Activated naive CD4-positive, alpha-beta T cell treated with anti-CD3 and anti-CD28 coated beads for 36 hours (primary cell): ENCODE measurements at places on chromosomes 2 and 18. TPM values are rescaled to one million over a fixed set of nuclear protein-coding genes. Genes with fewer than 3 reads are reported as not detected.

The BCL11A gene
- total RNA-seq = 0.67 TPM

The GKN1 gene
- not detected for total RNA-seq

The PARD3B gene
- 0.15 TPM for total RNA-seq

The COL3A1 gene
- not detected for total RNA-seq

The RNU2-63P gene
- total RNA-seq = 13.1 TPM

The MAT2A gene
- total RNA-seq = 221 TPM

The MAL gene
- 23.5 TPM for total RNA-seq

The SP140L gene
- 41.8 TPM for total RNA-seq

The SLC14A1 gene
- 0.26 TPM for total RNA-seq

The RAB6C gene
- total RNA-seq = not detected

GRCh38 chr2:43884689-43885088 lies 45.9 kb downstream of the ABCG8 start:
- H3K4me1 ChIP-seq = peaks cover 1% of the 10 kb centered on the region
- H3K27me3 ChIP-seq = no peaks in the 10 kb centered on the region
- no peak for DNase-seq
- no peak overlapping the region for H3K4me3 ChIP-seq

DNA sequence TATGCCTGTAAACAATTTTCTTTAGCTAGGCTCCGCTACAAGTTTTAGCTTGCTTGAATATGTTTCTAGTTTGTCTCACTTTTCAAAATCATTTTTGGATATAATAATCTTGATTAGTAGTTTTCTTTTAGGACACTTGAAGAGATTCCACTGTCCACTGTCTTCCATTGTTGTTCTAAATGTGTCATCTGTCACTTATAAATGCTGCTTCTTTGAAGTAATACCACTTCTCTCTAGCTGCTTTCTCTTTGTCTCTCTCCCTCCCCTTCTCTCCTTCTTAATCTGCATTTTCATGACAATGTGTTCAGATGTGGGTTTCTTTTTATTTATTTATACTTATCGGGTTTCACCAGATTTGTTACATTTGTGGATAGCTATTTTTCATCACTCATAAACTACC lies 73.7 kb upstream of the DPP10 start:
- no peaks in the 10 kb centered on the region for H3K4me1 ChIP-seq
- no peak overlapping the region for H3K4me3 ChIP-seq
- no peaks in the 10 kb centered on the region for H3K36me3 ChIP-seq
- no peak for DNase-seq
- H3K27me3 ChIP-seq = no peaks in the 10 kb centered on the region
- no peak overlapping the region for H3K27ac ChIP-seq

DNA sequence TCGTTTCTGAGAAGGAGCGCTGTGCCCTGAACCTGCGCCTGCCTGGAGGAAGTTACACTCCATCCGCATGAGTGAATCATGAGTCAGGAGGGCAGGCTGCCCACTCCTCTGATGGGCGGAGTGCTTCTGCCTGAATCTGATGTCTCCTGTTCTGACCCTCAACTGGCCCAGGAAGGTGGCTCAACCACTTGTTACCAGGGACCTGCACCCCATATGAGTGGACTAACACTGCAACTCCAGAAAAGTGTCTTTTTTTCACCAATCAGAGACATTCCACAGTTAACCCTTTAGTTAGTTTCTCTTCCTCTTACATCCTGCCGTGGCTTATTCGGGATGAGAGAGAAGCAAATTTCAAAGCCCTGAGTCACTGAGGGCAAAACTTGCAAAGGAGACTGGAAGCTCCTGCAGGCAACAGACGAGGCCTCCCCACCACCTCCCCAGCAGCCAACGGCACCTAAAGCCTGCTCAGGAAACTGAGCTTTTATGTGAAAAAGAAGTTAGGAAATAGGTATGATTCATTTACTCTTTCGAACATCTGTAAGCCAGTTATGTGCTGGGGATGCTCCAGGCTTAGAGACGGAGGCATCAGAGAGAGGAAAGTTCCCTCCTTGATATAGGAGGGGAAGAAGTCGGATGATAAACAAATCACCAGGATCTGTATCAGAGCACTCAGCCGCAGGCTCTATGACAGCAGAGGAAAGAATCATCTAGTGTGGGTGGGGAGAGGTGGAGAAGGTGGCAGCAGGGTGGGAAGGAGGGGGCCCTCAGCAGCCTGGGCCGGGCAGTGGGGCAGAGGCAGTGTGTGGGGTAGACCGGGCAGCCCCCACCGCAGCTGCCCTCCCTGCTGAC lies 30.9 kb downstream of the MBP start:
- H3K36me3 ChIP-seq = peaks cover 43% of the 10 kb centered on the region
- no peaks in the 10 kb centered on the region for H3K27me3 ChIP-seq
- H3K27ac ChIP-seq = peak overlapping the region; percentile 98
- peaks cover 92% of the 10 kb centered on the region for H3K4me1 ChIP-seq

DNA sequence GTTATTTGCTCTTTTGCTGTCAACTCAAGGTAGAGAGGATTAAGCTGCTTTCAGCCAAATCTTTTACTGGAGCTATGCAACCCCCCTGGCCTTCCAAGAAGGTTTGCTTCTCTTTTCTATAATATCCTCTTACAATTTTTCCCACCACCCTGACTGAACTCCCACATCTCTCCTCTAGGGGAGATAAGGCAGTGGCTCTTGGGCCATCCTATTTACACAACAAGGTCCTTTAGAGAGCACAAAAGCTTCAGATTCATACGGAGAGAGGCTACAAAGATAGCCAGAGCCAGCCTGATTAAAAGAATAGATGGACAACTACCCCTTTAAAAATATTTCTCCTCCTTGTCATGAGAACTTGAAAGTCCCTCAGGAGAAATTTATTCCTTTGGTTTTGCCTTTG lies 95.7 kb downstream of the TPGS2 start:
- H3K4me3 ChIP-seq = no peak overlapping the region
- H3K4me1 ChIP-seq = no peaks in the 10 kb centered on the region
- H3K27me3 ChIP-seq = peaks cover 4% of the 10 kb centered on the region
- DNase-seq = no peak

- DNase-seq = no peak
- H3K27me3 ChIP-seq = peaks cover 4% of the 10 kb centered on the region
- no peaks in the 10 kb centered on the region for H3K4me1 ChIP-seq
- no peaks in the 10 kb centered on the region for H3K36me3 ChIP-seq
Observed at GRCh38 chr2:232941912-232942594, 71.0 kb downstream of the NGEF start.

- peaks cover 19% of the 10 kb centered on the region for H3K4me1 ChIP-seq
- no peak overlapping the region for H3K27ac ChIP-seq
- no peaks in the 10 kb centered on the region for H3K36me3 ChIP-seq
- DNase-seq = no peak
- H3K27me3 ChIP-seq = no peaks in the 10 kb centered on the region
Observed at GRCh38 chr2:28380219-28380618, 12.4 kb upstream of the FOSL2 start.

DNA sequence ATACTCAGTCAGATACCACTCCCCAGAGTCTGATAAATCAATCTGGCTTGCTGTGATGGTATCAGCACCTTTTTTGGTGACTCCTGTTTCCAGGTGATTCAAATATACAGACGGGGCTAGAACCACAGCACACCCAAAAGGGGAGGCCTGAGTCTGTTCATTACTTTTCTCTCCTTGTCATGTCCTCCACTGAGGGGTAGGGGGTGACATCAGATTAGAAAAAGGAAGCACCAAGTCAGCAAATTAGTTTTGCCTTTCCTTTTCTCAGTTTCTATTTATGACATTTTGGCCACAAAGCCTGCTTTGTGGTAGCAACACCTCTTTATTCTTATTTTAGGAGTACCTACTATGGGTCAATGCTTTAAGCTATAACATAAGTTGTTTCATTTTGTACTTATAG lies 127.4 kb downstream of the CCDC102B start:
- H3K27me3 ChIP-seq = no peaks in the 10 kb centered on the region
- no peaks in the 10 kb centered on the region for H3K4me1 ChIP-seq
- H3K27ac ChIP-seq = no peak overlapping the region
- H3K36me3 ChIP-seq = no peaks in the 10 kb centered on the region

GRCh38 chr2:9288233-9288632 lies 81.6 kb downstream of the ASAP2 start:
- no peak for DNase-seq
- peaks cover 6% of the 10 kb centered on the region for H3K27me3 ChIP-seq
- H3K4me3 ChIP-seq = no peak overlapping the region
- no peak overlapping the region for H3K27ac ChIP-seq
- no peaks in the 10 kb centered on the region for H3K4me1 ChIP-seq

GRCh38 chr2:203453858-203454451 lies 81.1 kb downstream of the RAPH1 start:
- H3K4me3 ChIP-seq = no peak overlapping the region
- peaks cover 2% of the 10 kb centered on the region for H3K4me1 ChIP-seq
- no peaks in the 10 kb centered on the region for H3K27me3 ChIP-seq
- peaks cover 2% of the 10 kb centered on the region for H3K36me3 ChIP-seq

GRCh38 chr2:12363138-12363537 lies 353.6 kb upstream of the TRIB2 start:
- no peaks in the 10 kb centered on the region for H3K36me3 ChIP-seq
- H3K4me1 ChIP-seq = no peaks in the 10 kb centered on the region
- no peaks in the 10 kb centered on the region for H3K27me3 ChIP-seq
- H3K4me3 ChIP-seq = no peak overlapping the region

DNA sequence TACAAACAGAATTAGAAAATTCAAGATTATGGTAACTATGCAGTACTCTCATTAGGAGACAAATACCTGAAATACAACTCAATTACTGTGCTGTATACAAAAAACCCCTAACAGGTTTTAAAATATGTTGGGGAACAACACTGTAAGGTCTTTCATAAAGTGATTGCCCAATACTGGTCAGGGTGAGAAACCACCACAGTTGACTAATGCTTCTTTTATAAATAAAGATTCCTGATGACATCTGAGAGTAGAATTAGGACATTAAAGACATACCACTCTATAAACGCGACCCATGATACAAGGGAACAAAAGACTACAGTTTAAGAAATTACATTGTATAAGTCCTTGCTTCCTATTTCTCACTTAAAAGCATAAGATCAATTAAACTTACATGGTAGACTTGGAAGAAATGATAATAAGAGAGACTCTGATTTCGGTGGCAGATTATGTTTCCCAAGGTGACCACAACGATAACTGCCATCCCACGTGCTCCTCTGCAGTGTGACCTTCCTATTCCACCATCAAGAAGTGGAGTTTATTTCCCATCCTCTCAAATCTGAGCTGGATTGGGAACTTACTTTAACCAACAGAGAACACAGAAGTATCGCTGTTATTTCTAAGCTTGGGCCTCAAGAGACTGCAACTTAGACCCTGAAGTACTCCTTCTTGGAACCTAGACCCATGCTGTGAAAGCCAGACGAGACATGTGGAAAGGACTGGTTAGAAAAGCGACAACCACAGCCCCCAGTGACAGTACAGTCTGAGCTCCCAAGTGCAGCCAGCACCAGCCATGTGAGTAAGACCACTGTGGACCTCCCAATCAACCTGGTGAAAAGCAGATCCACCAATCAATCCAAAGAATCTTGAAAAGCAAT lies 52.3 kb downstream of the ZNF521 start:
- no peak overlapping the region for H3K27ac ChIP-seq
- peaks cover 2% of the 10 kb centered on the region for H3K27me3 ChIP-seq
- no peak for DNase-seq
- no peaks in the 10 kb centered on the region for H3K4me1 ChIP-seq
- no peaks in the 10 kb centered on the region for H3K36me3 ChIP-seq

GRCh38 chr2:156769802-156770201 lies 333.6 kb downstream of the GPD2 start:
- no peaks in the 10 kb centered on the region for H3K4me1 ChIP-seq
- no peak for DNase-seq
- H3K4me3 ChIP-seq = no peak overlapping the region
- H3K27ac ChIP-seq = no peak overlapping the region
- H3K27me3 ChIP-seq = no peaks in the 10 kb centered on the region

DNA sequence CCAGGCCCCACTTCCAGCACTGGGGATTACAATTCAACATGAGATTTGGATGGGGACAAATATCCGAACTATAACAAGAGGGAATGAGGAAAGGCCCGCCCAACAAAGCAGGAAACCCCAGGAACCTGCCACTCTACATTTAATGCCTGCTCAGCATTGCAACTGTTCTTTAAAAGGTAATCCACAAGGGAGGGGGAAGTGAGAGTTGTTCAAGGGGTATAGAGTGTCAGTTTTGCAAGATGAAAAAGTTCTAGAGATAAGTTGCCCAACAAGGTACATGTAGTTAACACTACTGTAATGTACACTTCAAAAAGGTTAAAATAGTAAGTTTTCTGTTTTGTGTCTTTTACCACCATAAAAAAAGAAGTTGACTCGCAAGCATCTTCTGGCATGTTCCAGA lies 137.6 kb downstream of the MBD2 start:
- H3K27me3 ChIP-seq = no peaks in the 10 kb centered on the region
- DNase-seq = no peak
- H3K4me1 ChIP-seq = peaks cover 15% of the 10 kb centered on the region
- peak overlapping the region; percentile 20 for H3K27ac ChIP-seq
- H3K4me3 ChIP-seq = no peak overlapping the region

DNA sequence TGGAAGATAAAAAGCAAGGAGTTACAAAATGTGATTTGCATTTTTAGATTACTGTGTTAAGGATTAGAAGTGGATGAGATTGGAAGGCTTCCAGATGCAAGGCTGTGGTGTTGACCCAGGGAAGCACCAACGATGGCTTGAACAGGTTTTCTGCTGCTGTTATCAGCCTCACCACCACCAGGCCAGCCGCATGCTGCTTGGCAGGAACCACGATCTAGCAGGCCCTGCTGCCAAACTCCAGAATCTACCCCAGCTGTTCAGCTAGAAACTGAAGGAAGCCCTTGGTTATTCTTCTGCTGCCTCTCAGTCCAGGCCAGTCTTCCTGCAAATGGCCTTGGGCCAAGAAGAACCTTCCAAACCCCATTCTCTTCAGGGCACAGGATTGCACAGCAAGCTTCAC lies 133.9 kb downstream of the MTCL1 start:
- no peak overlapping the region for H3K4me3 ChIP-seq
- H3K27me3 ChIP-seq = no peaks in the 10 kb centered on the region
- DNase-seq = no peak
- no peaks in the 10 kb centered on the region for H3K36me3 ChIP-seq
- no peaks in the 10 kb centered on the region for H3K4me1 ChIP-seq

- H3K4me3 ChIP-seq = no peak overlapping the region
- no peaks in the 10 kb centered on the region for H3K36me3 ChIP-seq
- no peaks in the 10 kb centered on the region for H3K27me3 ChIP-seq
- H3K27ac ChIP-seq = no peak overlapping the region
- H3K4me1 ChIP-seq = no peaks in the 10 kb centered on the region
Observed at GRCh38 chr18:23956483-23956882, 58.1 kb upstream of the TTC39C start.

DNA sequence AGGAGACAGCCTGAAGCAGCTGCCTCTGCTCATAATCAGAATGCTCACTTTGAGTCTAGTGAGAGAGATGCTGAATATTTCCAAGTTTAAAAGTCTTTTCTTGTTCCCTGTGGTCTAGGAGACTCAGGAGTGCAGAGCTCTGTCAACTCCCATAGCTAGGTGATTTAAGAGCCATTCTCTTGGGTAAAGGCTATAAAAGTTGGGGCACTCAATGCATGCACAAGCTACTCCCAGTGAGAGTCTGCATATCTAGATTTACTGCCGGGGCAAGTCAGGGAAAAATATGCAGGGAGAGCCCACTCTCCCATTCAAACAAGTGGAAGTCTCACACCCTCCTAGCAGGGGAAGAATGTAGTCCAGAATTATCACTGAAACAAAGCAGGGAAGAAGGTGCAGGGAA lies 408.6 kb upstream of the KCNJ3 start:
- H3K36me3 ChIP-seq = no peaks in the 10 kb centered on the region
- H3K4me1 ChIP-seq = no peaks in the 10 kb centered on the region
- H3K4me3 ChIP-seq = no peak overlapping the region
- no peak for DNase-seq
- no peaks in the 10 kb centered on the region for H3K27me3 ChIP-seq

- H3K27me3 ChIP-seq = no peaks in the 10 kb centered on the region
- peak overlapping the region; percentile 71 for H3K27ac ChIP-seq
- H3K4me3 ChIP-seq = no peak overlapping the region
- no peaks in the 10 kb centered on the region for H3K36me3 ChIP-seq
Observed at GRCh38 chr2:216388046-216388884, 16.0 kb upstream of the MARCHF4 start.
